ENCODE measurements at places on chromosomes 5 and 9. TPM values are rescaled to one million over a fixed set of nuclear protein-coding genes. Genes with fewer than 3 reads are reported as not detected.

Gene RASEF
- 5.6 TPM for total RNA-seq

Gene PCDHGC4
- total RNA-seq, result not detected

Gene SMIM33
- not detected for total RNA-seq

Gene SCGB3A2
- total RNA-seq, result not detected
